ENCODE measurements at places on chromosomes 2 and 18.

GRCh38 chr2:85887566-85888019 is 1.2 kb downstream of the ST3GAL5 start:
- peak; percentile 16 for DNase-seq

- no peak for DNase-seq
Measured at GRCh38 chr18:74652392-74652988, 54.8 kb downstream of the ZNF407 start.

DNA sequence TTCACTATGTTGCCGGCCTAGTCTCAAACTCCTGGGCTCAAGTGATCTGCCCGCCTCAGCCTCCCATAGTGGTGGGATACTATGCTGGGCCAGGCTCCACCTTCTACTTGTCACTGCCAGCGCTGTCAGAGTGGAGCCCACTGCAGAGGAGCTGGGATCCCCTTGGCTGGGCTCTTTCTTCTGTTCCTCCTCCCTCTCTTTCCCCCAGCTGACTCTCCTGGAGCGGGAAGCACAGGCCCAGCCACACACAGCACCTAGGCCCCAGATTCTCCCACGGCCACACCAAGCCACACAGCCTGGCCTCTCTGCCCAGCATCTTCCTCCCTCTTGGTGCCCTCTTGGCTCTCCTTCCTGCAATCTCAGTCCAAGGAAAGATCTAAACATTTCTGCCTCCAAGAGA is 3.7 kb upstream of the GAREM2 start:
- DNase-seq, result no peak

DNA sequence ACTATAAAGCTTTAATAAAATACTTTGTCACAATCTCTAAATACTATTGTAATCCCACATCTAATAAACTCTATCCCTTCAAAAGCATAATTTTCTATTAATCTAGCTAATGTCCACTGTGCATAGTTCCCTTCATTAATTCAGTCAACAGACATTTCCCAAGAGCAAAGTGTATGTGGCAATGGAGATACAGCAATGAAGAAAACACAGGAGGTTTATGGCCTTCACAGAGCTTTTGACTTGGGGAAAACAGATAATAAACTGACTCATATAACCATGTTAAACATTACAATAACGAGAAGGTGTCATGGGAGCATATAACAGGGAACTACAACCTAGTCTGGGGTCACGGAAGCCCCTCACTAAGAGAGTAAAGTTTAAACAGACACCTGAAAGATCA is 86.3 kb downstream of the SPIRE1 start:
- DNase-seq, result no peak

DNA sequence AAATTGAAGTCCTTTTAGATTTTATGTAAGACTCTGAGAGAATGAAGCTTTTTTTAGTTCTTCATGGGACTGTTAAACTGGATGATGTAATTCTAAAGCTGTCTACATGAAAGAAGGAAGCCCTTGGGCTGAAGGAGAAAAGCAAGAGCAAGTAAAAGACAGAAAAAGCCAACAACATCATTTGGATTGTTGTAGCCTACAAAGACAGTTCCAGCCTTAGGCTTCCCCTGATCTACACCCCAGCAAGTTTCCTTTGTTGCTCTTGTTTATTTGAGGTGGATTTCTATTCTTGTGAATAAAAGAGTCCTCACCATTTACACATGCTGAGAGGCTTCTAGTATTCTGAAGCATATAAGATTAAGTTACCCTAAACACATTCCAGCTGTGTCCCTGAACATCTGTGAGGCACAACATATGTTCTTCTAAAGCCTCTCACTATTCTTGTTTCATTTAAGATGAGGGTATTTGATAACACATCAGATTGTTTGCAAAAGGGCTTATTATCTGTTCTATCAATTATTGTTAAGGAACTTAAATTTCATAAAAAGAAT is 377.8 kb downstream of the LNPK start:
- no peak for DNase-seq

DNA sequence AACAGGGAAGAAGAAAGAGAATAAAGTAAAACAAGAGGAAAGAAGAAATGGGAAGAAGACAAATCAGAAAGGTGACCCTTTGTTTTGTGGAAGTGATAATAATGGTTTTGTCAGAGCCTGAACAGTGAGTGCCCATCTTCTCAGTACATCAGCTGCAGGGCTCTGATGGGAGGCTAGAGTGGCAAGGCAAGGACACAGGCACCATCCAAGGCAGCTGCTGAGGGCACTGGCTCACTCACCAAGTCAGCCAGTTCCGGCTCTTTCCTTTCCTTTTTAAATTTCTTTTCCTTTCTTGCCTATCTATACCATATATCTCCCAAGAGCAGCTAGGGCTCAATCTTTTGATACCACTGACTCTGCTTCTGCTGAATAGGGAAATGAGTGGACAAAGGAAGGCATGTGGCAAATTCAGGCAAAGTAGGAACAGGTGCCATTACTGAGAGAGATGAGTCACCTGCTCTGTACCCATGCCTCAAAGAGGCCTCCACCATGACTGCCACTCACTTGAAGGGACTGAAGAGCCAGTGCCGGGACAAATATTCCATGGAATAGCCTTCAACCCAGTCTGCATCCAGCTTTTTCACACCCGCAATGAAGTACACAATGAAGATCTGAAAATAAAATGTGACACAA is 6.2 kb downstream of the GGCX start:
- DNase-seq, result no peak

DNA sequence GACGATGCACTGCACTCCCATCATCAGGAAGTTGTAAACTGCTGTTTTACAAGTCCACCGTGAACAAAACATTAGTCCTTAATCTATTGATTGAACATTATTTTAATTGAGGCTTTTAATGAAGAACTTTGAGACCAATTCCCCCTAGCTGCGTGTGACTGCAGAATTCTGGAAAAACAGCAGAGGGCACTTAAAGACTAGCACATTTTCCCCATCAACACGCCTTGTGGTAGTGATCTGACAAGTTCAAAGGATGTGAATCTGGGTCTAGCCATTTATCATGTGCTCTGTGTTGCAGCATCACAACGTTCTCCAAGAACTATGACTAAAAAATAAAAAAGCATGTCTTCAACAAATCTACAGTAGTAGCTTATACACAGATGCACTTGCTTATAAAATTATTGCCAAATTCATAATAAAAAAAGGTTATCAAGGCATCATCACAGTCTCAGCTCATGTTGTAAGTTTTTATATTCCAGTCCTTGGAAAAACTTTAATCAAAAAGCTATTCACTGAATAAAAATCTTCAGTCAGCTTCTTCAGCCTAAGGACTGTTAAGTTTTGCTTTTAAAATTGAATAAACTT is 35.8 kb downstream of the SKOR2 start:
- no peak for DNase-seq

DNA sequence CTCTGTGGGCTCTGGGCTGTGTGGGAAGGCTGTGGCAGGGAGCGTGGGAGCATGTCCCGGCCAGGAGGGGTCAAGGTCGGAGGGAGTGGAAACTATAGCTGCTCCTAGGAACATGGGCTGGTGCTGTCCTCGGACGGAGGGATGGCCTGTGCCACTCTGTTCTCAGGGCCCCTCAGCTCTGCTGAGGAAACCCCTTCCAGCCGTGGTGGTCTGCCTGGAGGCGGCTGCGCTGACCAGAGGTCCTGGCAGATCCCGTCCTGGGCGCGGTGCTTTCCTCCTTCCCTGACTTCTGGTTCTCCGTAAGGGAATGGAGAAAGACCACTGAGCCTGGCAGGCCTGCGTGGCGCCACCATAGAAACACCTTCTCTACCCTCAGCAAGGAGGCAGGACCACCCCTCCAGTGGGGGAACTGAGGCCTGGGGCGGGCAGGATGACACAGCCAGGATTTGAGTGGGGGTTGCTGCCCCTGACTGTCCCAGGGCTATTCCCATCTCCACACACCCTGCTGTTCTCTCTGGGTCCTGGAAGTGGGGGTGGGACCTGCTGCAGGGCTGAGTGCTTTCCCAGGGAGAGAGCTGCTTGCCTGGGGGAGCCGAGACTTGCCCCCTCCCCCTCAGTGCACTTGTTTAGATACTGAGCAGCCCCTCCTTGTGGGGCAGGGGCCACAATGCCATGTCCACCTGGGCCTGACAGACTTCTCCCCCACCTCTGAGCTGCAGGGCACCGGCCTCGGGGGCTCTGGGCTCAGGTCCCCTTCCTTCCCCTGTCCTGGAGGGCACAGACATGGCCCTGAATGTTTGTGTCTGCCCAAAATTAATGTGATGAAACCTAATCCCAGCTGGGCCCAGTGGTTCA is 301.0 kb upstream of the HS6ST1 start:
- no peak for DNase-seq

DNA sequence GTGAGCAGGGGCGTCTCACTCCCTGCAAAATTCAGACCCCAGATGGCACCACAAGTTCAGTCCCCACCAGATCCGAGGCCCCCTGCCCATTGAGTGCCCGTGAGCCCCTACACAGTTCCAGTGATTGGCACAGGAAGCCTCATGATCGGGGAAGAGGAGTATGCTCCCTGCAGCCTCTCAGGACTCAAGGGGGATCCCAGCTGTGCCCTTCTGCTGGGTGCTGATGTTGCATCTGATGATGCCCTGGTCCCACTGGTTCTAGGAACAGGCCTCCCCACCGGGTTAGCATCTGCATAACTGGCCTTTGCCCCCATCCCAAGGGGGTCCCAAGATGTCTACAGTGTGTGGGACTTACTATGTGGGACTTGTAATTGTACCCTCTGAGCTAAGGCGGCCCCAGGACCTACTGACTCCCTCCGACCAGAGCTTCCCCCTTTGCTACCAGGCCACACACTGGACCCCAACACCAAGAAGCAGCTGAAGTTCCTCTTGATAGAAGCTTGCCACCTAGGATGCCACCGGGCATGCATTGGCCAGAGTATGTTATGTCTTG is 8.6 kb downstream of the ALPG start:
- DNase-seq, result no peak

DNA sequence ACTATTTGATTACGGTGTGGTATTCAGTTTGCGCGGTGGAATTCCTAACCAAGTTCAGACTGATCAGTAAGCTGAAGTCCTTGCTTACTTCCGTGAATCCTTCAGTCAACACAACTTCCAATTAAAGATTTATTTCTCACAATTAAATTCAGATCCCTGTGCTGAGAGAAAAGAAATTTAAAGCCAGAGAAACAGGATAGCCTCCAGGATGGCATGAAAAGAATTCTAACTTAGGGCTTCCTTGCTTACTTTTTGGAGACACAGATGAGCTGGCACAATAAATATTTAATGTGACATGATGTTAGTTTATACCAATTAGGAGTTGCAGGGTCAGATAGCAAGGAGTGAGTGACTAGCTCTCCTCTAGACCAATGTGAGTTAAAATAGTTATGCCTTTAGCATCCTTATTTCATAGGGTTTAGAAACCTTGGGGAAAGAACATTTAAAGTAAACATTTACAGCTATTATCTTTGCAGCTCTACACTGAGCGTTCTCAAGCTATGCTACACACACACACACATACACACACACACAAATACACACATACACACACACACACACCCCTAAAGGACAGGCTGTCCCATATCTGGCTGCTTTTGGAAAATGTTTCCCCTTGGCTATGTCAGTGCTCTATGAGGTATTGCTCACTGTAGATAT is 151.0 kb downstream of the TRIB2 start:
- DNase-seq, result no peak

DNA sequence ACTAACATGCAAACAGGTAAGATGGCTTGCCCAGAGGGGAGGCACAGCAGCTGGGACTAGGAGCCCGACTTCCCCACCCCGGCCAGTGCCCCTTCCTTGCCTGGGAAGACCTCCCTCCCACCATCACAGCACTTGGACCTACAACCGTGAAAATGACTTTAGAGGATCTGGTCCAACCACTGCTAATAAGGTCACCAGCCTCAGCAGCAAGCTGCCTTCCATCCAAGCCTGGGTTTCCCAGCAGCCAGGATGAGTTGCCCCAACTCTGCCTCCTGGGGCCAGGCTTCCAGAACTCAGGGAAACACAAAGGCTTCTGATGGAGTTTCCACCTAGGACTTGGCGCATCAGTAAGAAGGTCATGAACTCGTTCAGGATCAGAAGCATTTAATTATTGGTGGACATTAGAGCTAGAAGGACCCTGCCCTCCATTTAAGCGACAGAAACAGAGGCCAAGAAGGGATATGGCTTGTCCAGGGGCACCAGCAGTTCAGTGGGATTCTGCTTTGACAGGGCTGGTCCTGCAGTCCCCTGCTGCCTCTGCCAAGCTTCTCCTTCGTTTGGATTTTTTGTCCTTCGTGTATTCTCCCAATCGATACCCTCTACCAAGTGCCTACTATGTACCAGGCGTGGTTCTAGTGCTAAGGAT is 403.0 kb upstream of the ID2 start:
- DNase-seq, result no peak

- no peak for DNase-seq
Measured at GRCh38 chr2:209973328-209973727, 29.1 kb upstream of the RPE start.

GRCh38 chr2:60352491-60353405 is 200.7 kb downstream of the BCL11A start:
- DNase-seq, result no peak
